HepG2 (cell line): ENCODE measurements at places on chromosomes 4 and X.

DNA sequence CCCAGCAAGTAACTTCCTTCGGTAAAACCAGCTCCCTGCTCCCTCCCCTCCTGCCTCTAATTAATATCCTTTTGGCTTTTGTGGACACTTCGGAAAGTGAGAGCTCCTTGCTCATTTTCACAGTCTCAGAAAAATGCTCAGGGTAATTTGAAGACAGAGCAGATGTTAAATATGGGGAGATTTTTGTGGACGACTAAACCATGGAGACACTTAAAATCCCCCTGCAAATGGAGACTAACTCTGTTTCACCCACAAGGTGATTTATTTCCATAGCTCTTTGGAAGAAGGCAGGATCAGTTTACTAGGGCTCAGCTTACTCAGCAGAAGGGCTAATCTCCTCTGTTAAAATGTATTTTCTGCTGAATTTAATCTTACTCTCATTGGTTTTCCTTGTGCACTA, 12.2 kb upstream of the AMOT start:
- no peak for DNase-seq
- H3K36me3 ChIP-seq: no peaks in the 10 kb centered on the region
- no peak overlapping the region for H3K27ac ChIP-seq
- no peaks in the 10 kb centered on the region for H3K27me3 ChIP-seq

DNA sequence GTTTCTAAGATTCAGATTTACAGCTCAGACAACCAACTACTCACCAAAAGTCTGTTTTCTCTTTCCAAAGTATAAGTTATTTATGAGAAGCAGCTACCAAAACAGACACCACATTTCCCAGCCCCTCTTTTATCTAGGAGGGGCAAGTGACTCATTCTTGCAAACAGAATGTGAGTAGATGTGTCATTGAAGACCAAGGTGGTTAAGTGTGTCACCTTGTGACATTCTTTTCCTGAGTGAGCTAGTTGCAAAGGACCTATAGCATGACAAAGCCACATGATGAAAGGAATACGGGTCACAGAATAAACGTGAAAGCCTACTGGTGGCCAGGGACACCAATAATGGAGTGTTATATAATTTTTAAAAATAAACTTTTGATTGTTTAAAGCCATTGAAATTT, 50.0 kb downstream of the SLC7A11 start:
- no peak overlapping the region for H3K4me3 ChIP-seq
- no peaks in the 10 kb centered on the region for H3K27me3 ChIP-seq
- DNase-seq: peak; percentile 68

DNA sequence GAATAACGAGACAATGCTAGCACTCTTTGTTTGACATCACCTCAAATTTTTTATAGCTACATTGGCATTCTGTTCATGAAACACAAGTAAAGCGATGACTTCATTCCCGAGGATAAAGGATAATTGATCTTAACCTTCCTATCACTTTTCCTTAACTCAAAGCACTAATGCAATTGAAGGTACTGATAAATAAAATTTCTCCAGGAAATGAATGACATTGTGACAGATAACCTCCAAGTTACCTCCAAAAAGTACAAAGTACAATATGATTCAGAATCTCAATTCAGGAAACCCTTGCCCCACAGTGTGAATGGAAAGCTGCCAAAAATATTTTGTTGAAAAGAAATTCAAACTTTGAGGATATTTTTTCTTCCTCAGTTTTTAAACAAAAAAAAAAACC, 1.8 kb downstream of the PRSS12 start:
- no peak overlapping the region for H3K4me3 ChIP-seq
- peaks cover 37% of the 10 kb centered on the region; the same call in 2 of the 3 replicates for H3K27me3 ChIP-seq
- peaks cover 7% of the 10 kb centered on the region; the same call in 1 of the 2 replicates for H3K4me1 ChIP-seq
- no peak for DNase-seq
- no peak overlapping the region for H3K27ac ChIP-seq

GRCh38 chr4:173214661-173215060, 46.0 kb downstream of the GALNT7 start:
- H3K27me3 ChIP-seq: no peaks in the 10 kb centered on the region
- no peak for DNase-seq
- H3K27ac ChIP-seq: no peak overlapping the region
